ENCODE measurements at places on chromosomes 2 and 18. TPM values are rescaled to one million over a fixed set of nuclear protein-coding genes. Genes with fewer than 3 reads are reported as not detected.

PSMA8 gene
- not detected for polyA plus RNA-seq

REG1A gene
- not detected for polyA plus RNA-seq

TSPYL6 gene
- polyA plus RNA-seq: not detected

TTC39C gene
- 6.9 TPM for polyA plus RNA-seq

PIEZO2 gene
- polyA plus RNA-seq: 17.6 TPM

SERPINB10 gene
- 0.06 TPM for polyA plus RNA-seq

CNDP1 gene
- 1.5 TPM for polyA plus RNA-seq

ICA1L gene
- 12.8 TPM for polyA plus RNA-seq

CYP27C1 gene
- 7.1 TPM for polyA plus RNA-seq

SPDYA gene
- polyA plus RNA-seq: 1.1 TPM

IL37 gene
- not detected for polyA plus RNA-seq

BOLL gene
- polyA plus RNA-seq: 0.08 TPM

EVX2 gene
- 0.04 TPM for polyA plus RNA-seq

KLHL30 gene
- polyA plus RNA-seq: 0.24 TPM

CNGA3 gene
- polyA plus RNA-seq: not detected

SLC8A1 gene
- polyA plus RNA-seq: 69.9 TPM
